ENCODE measurements at places on chromosomes 6 and 20.

- DNase-seq, result no peak
Measured at GRCh38 chr6:150201285-150201684, 58.4 kb downstream of the PPP1R14C start.

GRCh38 chr20:58649288-58650180 lies 1.5 kb upstream of the STX16 start:
- no peak for DNase-seq

DNA sequence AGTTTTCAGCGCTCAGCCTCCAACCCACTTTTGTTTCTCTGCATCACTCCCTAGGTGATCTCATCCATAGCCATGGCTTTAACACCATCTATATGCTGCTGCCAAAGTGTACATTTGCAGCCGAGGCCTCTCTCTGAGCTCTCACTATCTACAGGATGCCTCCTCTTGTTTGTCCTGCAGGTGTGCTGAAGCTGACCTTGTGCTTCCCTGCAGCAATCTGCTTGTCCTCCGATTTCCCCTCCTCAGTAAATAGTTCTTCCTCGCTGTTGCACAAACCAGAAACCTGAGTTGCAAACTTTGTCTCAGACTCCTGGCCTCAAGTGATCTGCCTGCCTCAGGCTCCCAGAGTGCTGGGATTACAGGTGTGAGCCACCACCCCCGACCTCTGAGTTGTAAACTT lies 3.7 kb upstream of the TXNDC5 start:
- DNase-seq, result no peak

- no peak for DNase-seq
Measured at GRCh38 chr6:20440296-20440695, 38.6 kb downstream of the E2F3 start.

DNA sequence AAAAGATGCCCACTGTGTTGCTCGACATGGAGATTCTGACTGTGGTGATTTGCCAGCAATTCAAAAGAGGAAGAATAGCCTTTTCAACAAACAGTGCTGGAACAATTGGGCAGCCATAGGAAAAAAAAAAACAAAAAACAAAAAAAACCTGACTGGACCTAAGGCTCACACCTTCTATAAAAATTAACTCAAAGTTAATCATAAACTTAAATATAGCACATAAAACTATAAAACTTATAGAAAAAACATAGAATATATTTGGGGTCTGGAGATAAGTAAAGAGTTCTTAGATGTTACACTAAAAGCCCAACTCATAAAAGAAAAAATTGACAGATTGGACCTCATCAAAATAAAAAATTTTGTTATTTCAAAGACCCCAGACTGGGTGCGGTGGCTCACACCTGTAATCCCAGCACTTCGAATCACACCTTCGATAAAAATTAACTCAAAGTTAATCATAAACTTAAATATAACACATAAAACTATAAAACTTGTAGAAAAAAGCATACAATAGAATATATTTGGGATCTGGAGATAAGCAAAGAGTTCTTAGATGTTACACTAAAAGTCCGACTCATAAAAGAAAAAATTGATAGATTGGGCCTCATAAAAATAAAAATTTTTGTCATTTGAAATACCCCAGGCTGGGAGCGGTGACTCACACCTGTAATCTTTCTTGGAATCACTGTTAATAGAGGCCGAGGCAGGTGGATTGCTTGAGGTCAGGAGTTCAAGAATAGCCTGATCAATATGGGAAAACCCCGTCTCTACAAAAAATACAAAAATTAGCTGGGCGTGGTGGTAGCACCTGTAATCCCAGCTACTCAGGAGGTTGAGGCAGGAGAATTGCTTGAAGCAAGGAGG lies 115.6 kb upstream of the FAM83B start:
- DNase-seq, result no peak

DNA sequence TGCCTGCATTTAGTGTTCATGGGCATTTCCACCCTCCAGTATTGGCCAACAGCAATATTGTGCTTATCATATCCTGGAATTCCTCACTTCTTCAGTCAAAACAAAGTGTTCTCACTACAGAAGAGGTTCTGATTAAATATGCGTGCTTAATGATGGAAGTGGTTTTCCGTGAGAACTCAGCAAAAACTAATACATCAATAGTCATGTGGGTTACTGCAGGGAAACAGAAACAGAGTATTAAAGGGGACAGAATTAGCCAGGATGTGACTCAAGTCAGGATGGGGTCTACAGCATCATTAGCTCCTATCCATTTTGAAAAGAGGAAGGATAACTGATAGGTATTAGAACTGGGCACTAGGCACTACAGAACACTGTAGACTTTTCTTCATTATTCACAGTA lies 384.6 kb downstream of the CDKAL1 start:
- peak; percentile 16 for DNase-seq

GRCh38 chr6:14143305-14143704 lies 25.7 kb downstream of the CD83 start:
- no peak for DNase-seq

- DNase-seq, result no peak
Measured at GRCh38 chr6:163188746-163189145, 225.8 kb upstream of the QKI start.

DNA sequence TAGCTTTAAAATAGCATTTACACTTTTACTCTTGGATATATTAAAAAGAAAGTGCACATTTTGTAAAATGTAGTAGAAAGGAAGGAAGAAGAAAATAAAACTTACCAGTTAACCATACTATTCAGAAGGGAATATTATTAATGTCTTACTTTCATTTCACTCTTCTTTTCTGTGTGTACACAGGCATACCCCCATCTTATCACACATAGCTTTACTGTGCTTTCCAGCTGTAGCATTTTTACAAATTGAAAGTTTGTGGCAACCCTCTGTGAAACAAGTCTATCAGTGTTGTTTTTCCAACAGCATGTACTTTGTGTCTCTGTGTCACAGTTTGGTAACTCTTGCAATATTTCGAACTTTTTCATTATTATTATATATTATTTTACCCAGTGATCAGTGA lies 314.5 kb downstream of the UTRN start:
- DNase-seq, result no peak

Measured in inflammatory macrophage treated with lipopolysaccharide for 1 hour (primary cell).